ENCODE measurements at places on chromosomes 16 and 17.

DNA sequence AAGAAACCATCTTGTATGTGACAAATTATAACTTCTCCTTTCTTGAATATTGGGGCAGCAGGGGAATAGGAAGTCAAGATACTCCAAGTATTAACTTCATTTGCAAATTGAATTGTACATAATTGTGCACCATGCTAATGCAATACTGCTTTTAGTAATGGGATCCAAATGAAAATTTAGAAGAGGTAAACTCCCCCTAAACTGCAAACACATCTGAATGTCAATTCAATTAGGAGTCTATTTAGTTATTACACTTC lies 4.5 kb downstream of the STAT5B start:
- no peak for DNase-seq

DNA sequence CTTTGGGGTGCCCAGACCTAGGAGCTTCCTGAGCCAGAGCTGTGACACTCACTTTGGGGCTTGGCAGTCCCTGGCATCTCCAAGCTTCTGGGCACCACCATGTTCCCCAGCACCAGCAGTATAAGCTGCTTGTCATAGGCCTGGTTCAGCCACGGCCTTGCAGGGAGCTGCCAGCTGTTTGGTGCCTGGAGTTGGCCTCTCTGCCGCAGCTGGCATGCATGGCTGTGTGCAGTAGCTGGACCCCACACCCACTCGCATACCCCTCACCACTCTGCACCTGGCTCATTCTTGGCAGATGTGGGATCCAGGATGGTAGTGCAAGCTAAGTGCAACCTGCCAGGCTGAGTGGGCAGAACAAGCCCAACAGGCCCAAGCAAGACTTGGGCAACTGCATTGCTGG lies 73.4 kb upstream of the BRD7 start:
- DNase-seq = no peak

DNA sequence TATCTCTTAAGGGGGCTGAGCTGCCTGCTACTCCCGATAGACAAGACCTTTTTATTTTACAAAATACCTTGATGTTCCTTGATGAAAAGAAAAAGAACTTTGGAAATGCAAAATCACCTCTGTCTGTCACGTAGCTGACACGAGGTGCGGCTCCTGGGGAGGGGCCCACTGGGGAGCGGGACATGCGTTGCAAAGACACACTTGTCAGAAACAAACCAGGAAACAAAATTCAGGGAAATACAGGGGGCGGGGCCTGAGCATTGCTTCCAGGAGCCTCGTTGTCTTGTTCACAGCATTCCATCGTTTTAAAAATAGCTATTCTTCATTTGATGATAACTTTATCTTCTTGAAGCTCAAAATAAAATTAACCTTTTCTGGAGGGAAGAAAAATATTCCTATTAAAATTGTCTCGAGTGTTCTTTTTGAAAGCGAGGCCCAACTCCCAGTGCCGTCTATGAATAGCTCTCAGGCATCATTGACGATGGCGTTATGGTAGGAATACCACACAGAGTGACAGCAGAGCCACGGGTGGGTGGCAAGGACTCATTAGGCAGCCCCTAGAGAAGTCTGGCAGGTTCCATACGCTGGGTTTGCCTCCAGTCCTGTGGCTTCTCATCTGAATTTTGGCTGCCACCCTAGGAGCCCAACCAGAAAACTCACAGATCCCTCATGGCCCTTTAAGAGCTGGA lies 286.9 kb downstream of the CPPED1 start:
- DNase-seq = no peak

- DNase-seq = no peak
Measured at GRCh38 chr17:73706428-73706827, 62.2 kb upstream of the SDK2 start.

DNA sequence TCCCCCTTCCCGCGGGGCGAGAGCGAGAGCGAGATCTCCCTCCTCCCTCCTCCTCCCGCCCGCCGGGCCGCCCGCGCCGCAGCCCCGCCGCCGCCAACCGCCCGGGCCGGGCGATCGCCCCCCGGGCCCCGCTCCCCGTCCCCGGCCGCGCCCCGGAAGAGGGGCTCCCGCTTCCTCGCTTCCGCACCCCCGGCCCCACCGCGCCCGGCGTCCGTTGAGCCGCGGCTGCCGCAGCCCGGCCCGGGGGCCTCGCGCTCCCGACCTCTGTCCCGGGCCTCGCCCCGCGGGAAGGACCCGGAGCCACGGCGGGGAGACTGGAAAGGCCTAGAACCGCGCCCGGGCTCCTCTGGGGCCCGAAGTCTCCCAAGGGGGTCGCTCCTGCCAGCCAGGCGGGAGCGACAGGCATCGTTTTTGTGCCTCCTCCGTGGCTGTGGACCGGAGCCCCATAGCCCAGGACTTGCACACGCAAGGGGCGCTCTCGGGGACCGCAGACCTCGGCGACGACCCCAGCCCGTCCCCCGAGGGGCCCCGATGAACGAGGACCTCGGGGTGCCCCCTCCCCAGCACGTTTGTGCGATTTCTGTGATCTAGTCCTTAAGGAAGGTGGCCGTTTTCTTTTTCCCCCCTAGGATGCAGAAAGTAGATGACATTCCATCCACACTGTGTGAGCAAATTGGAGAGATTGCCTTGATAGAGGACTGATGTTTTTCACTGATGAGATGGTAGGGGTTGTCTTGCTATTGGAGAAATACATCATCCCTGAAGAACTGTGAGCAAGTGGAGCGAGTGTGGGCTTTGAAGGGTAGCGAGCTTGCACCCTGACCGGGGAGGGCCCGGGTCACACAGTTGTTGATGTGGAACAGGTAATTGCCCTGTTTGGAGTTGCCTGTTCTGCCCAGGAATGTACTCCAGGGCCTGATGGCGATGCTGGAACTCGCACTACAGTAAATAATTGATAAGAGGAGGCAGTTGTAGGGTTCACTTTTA lies 611 bp downstream of the BANP start:
- DNase-seq = peak; percentile 40

GRCh38 chr16:51035110-51035498 lies 116.0 kb downstream of the SALL1 start:
- DNase-seq = no peak

DNA sequence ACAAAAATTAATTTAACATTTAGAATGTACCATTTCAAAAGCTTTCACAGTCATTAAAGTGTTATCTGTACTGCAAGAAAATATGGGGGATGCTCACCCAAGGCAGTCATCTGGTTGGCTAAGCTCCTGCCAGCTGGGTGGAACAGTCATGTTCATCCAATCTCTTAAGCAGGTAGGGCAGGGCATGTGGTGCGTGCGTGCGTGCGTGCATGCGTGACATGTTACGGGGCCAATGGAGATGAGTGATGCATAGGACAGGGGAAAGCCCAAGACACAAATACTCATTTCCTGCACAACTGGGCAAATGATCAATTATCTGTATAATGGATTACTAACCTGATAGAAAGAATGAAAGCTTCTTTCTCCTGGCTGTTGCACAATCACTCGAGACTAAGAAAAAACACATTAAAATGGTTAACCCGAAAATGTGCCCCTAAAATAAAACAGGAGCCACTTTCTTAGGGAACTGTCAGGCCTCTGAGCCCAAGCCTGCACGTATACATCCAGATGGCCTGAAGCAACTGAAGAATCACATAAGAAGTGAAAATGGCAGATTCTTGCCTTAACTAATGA lies 104.4 kb downstream of the MYO1D start:
- no peak for DNase-seq

- no peak for DNase-seq
Measured at GRCh38 chr17:17868641-17869522, 32.1 kb upstream of the SREBF1 start.

GRCh38 chr16:7408700-7409365 lies 76.2 kb downstream of the RBFOX1 start:
- no peak for DNase-seq

DNA sequence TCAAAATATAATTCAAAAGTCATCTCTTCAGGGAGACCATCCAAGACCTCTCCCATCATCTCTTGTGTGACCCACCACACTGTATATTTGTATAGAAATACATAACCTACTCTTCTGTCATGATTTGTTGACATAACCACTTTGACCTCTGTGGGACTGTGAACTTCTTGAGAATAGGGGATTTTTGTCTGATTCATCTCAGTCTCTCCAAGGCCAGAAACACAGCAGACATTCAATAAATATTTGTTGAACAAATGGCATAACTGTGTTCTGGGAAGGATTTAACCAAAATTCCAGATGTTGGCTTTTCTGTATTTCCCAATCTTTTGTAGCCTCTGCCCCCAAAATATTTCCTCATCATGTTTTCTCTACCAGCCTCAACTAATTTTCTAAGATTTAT lies 169.7 kb downstream of the CDH11 start:
- DNase-seq = no peak

GRCh38 chr17:1055751-1056645 lies 59.1 kb downstream of the TIMM22 start:
- peak; percentile 42 for DNase-seq

- DNase-seq = no peak
Measured at GRCh38 chr16:65105171-65105570, 16.7 kb downstream of the CDH11 start.

GRCh38 chr17:56325313-56326000 lies 172.2 kb downstream of the ANKFN1 start:
- peak; percentile 44 for DNase-seq

- no peak for DNase-seq
Measured at GRCh38 chr17:69608141-69608540, 193.6 kb downstream of the MAP2K6 start.

DNA sequence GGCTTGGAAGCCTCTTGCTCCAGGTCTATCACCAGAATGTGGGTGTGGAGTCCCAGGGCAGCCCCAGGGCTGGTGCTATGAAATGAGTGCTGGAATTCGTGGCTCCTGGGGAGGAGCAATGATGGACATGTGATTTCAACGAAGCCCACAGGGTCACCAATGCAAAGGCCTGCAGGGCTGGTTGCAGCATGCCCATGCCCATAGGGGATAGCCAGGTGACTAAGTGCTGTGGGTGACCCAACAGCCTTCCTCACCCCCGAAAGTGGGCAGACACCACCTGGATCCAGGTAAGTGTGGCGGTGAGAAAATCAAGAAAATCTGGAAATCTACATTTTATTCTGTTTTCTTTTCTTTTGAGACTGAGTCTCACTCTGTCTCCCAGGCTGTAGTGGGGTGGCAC lies 87.5 kb upstream of the GPRC5B start:
- no peak for DNase-seq

DNA sequence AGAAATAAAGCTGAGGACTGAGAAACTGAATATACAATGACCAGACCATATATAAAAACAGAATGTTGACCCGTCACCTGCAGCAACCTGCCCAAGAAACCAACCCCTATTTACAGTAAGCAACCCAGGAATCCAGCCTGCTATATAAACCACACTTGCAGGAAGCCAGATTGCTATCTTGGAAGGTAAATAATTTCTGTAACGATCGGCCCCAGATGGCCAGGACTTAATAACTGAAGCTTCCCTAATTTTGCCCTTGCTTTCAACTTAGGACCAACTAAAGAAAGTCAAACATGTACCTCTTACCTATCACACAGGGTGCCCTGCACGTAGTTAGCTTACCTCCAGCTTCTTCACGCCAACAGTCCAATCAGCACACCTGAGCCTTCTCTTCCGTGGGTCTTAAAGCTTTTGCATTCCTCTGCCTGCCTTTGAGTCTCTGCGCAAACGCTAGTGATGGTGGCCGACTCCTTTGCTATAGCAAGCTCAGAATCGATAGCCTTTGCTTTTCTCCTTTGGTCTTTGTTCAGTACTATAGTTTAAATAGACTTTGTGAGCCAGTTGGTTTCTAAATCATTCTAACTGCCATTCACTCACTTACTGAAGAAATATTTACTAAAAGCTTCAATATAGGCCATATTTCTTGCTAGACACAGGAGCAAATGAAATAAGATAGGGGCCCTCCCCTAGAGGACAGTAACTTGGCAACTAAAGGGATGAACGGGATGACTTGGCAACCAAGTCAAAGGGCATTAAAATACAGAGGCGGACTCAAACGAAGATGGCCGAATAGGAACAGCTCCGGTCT lies 31.3 kb downstream of the MPHOSPH6 start:
- no peak for DNase-seq

DNA sequence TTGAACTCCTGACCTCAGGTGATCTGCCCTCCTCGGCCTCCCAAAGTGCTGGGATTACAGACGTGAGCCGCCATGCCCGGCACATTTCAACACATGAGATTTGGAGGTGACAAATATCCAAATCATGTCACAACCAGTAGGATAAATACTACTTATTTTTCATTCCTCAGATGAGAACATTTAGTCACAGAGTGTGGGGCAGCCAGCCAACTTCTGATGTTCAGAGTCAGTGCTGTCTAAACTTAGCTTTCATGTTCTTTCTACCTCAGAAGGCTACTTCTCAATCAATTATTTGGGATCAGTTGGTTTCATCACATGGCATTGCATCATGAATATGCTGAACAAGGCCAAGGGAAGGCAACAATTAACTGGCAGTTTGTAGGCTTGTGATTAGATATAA lies 134.5 kb downstream of the CDH13 start:
- DNase-seq = no peak

- no peak for DNase-seq
Measured at GRCh38 chr17:73338050-73338521, 26.3 kb upstream of the CDC42EP4 start.

GRCh38 chr17:45338023-45338781 lies 21.4 kb upstream of the MAP3K14 start:
- DNase-seq = no peak

- DNase-seq = no peak
Measured at GRCh38 chr16:47780213-47780875, 319.2 kb downstream of the PHKB start.

GRCh38 chr16:83859265-83859664 lies 39.6 kb upstream of the MLYCD start:
- DNase-seq = no peak

DNA sequence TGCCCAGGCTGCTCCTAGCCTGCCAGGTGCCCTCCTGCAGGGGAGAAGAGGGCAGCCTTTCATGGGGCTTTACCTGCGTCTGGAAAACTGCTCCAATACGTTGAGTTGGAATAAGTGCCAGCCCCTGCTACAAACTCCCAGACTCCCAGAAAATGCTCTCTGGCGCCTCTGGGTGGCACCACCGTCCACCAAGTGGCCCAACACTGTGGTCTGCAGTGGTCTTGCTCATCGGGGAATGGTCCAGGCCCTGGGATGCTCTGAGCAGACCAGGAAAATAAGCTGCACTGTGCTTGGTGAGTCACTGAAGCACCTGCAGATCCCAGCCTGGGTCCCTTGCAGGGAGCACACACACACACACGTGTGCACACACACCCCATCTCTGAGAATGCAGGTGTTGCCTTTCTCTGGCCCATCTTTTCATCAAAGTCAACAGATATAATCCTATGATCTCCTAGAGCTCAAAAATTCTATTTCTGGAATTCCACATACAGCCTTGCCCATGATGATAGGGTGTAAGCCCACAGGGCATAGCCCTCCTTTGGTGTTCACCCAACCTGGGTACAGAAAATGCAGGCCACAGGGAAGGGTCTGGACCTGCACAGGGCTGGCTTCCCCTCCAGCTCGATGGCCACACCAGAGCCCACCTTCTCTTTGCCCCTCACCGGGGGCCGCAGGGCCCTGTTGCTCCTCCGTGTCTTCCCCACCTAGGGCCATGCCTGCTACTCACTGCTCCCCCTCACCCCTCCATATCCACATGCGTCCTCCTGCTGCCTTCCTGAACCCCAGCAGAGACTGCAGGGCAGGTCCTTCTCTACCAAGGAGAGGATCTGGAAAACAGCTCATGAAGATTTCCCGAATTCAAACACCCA lies 20.5 kb downstream of the CDIP1 start:
- peak; percentile 39 for DNase-seq

Data from NCI-H1092 treated with DMSO at 0.1 percent for 48 hours (cell line).